Peyer's patch (tissue), 4 donors: ENCODE measurements at places on chromosomes 7 and 10. TPM values are rescaled to one million over a fixed set of nuclear protein-coding genes. Genes with fewer than 3 reads are reported as not detected.

- no peak for DNase-seq
These were observed 679.2 kb downstream of the SDK1 start for GRCh38 chr7:3980300-3980643.

GRCh38 chr10:124592101-124592500 is 130.5 kb downstream of the LHPP start:
- no peak for DNase-seq

- no peak for DNase-seq
These were observed 79.4 kb downstream of the VWC2 start for GRCh38 chr7:49852619-49853462.

DNA sequence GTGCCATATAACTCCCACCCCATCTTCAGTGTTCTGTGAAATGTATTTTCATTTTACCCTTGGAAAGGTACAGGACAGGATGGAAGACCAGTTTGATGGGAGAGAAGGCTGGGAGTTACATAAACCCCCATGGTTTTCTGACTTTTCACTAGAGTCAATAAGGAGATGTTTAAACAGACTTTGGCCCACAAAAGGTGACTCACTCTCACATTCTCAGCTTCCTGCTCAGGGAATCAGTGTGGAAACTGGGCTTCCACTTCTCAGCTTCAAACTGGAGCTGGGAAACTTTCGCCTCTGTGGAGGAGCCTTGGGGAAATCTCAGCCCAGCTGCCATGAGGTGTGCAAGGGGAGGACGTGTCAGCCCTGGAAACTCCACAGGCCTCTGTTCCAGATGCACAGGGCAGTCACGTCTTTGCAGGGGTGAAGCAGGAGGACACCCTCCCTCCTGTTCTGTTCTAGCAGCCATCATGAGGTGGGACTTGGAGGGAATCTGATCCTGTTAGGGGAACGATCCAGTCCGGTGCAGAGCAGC is 560.5 kb upstream of the GALNT17 start:
- no peak for DNase-seq

DNA sequence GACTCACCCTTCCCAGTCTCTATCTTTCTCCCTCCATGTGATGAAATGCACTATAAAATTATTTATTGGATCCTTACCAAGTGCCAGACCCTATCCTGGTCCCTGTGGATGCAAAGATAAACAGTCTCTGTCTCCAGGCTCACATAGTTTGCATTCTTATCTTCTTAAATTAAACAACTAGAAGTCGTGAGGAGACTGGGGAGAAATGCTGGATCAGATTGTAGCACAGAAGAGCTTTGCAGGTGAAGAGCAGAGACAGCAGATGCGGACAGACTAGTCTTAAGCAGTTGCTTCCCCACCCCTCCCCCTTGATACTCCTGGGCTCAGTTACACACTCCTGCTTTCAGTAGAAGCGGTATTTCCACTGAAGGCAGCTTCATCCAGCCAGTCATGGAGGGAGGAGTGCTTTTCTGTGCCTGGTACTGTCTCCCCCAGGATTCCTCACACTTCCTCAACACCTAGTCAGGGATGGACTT is 20.8 kb upstream of the CDK1 start:
- DNase-seq: no peak

DNA sequence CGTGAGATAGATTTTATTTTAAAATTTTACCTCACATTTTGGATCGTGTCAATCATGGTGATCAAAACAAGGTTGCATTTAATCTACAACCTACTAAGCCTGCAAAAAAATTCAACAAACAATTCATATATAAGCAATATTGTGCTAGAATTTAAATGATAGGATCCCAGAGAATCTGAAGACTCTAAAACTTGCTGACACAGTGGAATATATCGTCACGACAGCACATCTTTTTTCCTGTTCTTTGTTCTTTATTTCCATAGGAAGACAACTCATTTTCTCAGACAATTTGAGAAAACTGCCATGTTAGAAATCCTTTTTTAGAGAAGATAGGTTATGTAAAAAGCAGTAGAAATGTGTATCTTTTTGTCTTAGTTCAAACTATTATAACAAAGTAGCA is 820.2 kb upstream of the CELF2 start:
- no peak for DNase-seq

DNA sequence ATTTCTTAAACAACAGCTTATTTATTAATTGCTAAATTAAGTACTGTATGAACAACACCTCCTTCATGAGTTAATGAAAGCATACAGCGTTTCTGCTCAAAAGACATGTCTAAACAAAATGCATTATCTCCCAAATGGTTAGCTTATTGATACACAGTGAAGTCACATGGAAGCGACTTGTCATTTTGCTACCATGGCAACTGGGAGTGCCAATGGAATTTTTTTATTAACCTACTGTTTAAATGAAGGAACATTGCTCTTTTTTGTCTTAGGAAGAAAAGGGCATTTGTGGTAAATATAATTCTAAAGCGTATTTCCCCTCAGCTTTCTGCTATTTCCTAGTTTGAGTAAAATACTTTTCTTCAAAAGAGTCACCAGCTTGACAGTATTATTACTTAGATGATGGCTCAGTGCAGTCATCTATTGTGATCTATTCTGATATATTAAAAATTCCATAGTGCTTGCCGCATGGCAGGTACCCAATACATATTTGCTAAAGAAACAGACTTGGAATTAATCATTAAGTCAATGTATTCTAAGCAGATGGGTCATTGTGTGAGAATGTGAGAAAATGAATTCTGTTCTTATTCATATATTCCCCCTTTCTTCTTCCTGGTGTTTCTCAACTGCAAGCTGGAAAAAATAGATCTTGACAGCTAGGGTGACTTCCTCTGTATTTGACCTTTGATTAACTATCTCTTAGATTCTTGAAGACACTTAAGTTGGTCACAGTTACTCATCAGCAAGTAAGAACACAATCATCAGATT is 818.3 kb downstream of the MAGI2 start:
- no peak for DNase-seq

GRCh38 chr10:24009736-24010135 is 199.2 kb upstream of the KIAA1217 start:
- DNase-seq: no peak

DNA sequence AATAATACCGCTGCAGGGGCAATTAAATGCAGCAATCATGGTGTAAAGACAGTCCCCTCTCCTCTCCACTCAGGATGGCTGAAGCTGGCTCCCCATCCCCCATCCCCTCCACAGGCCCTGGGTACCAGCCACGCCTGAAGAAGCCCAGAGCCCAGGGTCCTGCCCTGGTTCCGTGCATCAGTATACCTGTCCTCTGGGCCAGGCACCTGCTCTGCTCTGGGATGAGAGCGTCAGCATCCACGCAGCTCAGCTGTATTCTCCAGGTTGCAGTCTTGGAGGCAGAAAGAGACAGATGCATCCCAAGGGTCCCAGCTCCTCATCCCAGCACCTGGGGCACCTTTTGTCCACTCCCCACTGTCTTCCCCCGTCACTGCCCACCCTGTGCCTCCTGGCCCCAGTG is 233.8 kb downstream of the TCERG1L start:
- no peak for DNase-seq

DNA sequence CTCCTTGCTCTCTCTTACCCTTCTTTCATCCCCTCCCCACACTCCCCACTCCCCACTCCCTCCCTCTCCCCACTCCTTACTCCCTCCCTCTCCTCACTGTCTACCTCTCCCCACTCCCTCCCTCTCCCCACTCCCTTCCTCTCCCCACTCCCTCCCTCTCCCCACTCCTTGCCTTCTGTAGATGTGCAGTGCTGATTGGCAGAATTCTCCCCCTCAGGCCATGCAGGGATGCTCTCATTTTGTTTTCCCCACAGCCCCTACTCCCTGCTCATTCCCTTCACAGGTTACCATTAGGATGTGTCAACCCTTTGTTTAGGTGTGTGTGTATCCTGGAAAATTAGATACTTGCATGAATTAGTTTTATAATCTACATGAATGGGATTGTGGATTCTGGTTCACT is 90.3 kb downstream of the CELF2 start:
- no peak for DNase-seq

The ITPRID1 gene
- 5.4 TPM for total RNA-seq

The RSPH10B gene
- total RNA-seq: 3.1 TPM
